Left colon (tissue), 2 donors: ENCODE measurements at places on chromosomes 1 and 21. TPM values are rescaled to one million over a fixed set of nuclear protein-coding genes. Genes with fewer than 3 reads are reported as not detected.
A peak's percentile ranks its signal among the peaks of the same experiment; 100 is the strongest.

The MAEL gene
- total RNA-seq = not detected

The LRRN2 gene
- total RNA-seq = 5.6 TPM

The FCGR1A gene
- 3.5 TPM for total RNA-seq

The ATP1A4 gene
- total RNA-seq = not detected

The SH2D1B gene
- total RNA-seq = 0.70 TPM

The SLC5A9 gene
- total RNA-seq = 5.7 TPM

The TPTE gene
- not detected for total RNA-seq

The C1orf141 gene
- total RNA-seq = not detected

The ROR1 gene
- 5.1 TPM for total RNA-seq

- no peak for DNase-seq
Observed at GRCh38 chr1:151811181-151811580, 6.0 kb upstream of the LINGO4 start.

- peak; percentile 14 for DNase-seq
Observed at GRCh38 chr1:228011721-228012311, 5.0 kb downstream of the WNT3A start.

DNA sequence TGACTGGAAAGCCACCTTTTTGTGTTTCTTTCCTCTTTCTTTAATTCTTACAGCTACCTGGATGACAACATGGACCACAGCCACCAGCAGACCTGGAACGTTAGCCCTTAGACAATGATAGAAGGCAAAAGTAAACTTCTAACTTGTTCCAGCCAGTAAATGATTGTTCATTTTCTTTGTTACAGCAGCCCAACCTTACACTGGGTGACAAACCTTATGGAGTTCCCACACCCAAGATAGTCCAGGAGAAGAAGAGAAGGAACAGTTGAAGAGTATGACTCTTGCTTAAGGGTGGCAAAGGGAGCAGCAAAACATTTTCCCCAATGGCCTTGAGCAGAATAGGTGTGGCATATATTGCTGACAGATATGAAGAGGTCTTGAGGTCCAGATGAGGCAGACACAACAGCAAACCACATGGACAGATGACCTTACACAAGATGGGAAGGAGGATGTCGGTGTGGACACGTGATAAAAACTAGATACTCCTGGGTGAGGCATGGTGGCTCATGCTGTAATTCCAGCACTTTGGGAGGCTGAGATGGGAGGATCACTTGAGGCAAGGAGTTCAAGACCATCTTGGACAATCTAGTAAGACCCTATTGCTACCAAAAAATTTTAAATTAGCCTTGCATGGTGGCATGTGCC lies 11.8 kb upstream of the FAM76A start:
- no peak for DNase-seq

- DNase-seq = no peak
Observed at GRCh38 chr21:28699596-28700259, 292.9 kb downstream of the LTN1 start.

GRCh38 chr21:15076730-15077129 lies 11.9 kb upstream of the NRIP1 start:
- no peak for DNase-seq

DNA sequence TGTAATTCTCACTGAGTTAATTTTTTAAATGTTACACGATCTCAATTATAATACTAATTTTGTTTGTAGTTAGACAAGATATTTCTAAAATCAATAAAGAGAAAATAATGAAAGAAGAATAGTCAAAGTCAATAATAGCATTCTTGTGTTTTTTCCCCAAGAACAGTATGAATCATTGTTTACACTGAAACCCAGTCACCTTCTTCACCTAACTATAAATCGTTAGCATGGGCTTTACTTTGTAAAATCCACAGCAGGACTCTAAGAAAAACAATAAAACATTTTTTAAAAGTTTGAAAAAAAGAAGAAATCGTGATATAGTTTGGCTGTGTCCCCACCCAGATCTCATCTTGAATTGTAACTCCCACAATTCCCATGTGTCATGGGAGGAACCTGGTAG lies 234.6 kb upstream of the LYPLAL1 start:
- DNase-seq = no peak

GRCh38 chr1:8554956-8555534 lies 237.1 kb downstream of the SLC45A1 start:
- DNase-seq = no peak

DNA sequence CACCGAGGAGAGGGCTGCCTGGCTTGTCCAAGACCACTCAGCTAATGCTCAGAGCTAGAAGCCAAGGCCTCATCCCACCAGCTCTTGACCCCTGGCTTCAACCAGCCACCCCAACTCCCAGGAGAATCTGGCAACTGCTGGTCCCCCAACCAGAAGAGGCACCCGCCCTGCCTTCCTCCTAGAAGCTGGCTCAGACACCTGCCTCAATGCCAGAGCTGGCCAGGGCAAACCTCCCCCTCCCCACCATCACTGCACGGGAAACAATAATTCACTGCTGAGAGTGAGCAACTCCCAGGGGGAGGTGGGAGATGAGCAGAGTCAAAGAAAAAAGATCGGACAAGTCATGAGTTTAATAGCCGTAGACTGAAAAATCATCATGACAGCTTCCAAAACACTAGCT lies 3.3 kb downstream of the CHD5 start:
- DNase-seq = no peak

DNA sequence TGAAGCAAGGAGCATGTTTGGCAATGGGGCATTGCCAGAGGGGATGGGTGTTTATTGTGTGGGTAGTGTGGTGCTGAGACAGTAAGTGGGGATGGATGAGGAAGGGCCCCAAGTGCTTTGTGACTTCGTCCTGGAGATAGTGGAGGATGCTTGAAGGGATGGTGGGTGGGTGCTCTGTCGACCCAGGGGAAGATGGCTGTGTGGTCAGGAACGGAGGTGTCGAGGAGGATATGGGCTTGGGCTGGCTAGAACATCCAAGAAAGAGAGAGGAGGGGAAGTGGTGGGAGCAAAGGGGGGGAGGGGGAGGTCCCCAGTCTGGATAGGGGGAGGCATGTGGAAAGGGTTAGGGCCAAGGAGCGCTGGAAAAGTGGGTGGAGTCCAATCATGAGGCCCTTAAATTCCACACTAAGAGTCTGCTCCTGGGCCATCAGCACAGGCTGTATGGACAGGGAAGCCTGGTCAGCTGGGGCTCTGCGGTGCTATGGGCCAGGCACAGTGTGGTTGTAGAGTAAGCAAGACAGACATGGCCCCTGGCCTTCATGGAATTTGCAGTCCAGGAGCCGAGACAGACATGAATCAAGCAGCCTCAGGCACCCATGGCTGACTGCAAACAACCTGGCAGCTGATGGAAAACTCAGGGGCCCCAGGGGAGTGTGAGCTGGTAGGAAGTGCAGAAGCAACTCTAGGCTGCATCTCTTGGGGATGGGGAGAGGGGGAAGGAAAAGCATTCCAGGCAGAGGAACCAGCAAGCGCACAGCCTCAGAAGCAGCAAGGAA lies 36.3 kb downstream of the EDN2 start:
- DNase-seq = no peak

DNA sequence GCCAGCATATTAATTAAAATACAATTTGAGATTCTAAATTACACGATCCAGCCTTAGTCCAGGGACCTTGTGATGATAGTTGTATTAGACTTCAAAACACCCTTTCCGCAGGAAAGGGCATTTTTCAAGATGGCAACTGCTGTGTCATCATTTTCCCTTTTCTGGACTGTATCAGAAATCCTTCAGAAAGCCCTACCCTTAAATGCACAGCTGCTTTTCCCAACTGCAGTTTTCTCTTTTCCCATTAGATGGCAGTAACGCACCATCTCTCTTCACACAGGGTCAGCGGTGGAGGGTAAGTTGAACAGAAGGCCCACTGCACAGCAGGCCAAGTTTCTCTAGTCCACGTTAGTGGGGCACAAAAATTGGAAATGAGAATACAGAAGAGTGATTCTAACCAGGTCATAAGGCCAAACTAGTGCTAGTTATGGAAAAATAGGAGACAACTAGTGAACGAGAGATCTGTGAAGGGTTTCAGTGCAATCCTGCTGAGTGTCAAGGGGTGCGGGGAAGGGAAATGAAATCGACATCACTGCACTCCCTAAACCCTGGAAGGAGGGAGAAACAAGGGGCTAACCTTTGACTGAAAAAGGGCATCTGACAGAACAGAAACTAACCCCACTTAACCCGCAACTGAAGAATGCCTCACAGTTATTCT lies 22.1 kb upstream of the TDRD10 start:
- no peak for DNase-seq

- peak; percentile 58 for DNase-seq
Observed at GRCh38 chr21:42535602-42536171, 22.0 kb downstream of the SLC37A1 start.

DNA sequence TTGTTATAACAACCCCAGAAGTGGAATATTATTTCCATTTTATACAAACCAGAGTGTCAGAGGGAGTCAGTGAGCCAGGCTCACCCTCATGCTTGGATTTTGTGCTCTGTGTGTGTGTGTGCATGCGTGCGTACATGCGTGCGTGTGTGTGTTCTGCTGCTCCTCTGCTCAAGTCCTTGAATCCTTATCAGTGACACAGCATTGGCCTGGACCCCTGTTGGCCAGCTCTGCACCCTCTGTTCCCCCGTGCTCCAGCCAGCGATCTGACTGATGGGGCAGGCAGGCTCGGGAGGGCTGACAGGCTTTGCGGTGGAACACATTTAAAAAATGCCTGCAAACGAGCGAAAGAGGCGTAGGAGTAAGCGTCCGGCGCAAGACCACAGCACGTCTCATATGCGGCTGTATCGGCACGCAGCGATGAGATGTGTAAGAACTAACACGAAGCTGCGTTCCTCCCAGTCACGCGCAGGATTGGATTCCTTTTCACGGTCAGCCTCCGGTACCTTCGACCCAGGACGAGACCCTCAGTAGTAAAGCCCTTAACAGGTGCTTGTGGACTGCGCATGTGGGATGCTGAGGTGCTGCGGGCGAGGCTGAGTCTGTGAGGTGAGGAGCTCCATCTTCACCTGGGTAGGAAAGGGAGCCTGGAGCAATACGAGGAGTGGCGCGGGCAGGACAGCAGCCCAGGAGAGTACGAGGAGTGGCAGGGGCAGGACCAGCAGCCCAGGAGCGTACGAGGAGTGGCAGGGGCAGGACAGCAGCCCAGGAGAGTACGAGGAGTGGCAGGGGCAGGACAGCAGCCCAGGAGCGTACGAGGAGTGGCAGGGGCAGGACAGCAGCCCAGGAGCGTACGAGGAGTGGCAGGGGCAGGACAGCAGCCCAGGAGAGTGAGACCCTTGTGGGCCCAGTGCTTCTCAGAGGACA lies 130.9 kb downstream of the GALNT2 start:
- peak; percentile 58 for DNase-seq

- peak; percentile 82 for DNase-seq
Observed at GRCh38 chr1:17596651-17597509, 57.4 kb downstream of the ARHGEF10L start.

DNA sequence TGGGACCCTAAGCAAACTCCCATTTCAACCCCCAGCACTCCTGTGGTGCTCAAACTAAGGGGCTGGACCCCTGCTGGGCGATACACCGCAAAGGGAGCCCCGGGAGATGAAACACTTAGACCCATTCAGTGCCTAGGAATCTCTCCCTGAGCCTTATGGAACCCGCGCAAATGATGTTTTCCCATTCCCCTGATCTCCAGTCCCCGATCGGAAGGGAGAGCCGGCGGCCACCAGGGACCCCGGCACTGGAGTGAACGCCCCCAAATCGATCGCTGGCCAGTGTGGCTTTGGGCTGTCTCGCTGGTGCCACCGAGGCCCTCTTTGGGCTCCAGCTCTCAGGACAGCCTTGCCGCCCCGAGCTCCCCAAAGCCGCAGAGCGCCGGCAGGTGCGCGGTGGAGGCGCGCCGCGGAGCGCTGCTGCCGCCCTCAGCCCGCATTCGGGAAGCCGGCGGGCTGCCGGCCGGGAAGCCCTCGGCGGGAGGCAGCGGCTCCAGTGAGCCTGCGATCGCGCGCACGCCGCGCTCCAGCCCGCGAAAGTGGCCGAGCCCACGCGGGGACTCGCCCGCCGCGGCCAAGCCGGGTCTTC lies 1.1 kb downstream of the PLXNA2 start:
- DNase-seq = peak; percentile 50

GRCh38 chr1:214472364-214472763 lies 79.0 kb downstream of the PTPN14 start:
- DNase-seq = no peak

DNA sequence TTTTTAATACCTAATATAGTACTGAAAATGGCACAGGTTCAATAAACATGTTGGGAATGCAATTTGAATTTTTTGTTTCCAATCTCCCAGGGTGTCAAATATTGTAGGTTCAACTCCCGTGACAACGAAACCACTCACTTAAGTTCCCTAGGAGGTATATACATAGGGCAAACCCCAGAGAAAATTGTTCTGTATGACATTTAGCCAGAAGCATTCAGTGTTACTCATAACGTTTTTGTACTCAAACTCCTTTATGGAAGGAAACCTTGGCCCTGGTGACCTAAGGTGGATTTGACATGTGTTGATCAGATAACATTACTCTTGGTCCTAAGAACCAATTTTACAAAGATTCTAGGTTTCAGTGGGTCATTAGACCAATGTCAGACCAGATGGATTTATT lies 110.6 kb downstream of the USP25 start:
- no peak for DNase-seq

DNA sequence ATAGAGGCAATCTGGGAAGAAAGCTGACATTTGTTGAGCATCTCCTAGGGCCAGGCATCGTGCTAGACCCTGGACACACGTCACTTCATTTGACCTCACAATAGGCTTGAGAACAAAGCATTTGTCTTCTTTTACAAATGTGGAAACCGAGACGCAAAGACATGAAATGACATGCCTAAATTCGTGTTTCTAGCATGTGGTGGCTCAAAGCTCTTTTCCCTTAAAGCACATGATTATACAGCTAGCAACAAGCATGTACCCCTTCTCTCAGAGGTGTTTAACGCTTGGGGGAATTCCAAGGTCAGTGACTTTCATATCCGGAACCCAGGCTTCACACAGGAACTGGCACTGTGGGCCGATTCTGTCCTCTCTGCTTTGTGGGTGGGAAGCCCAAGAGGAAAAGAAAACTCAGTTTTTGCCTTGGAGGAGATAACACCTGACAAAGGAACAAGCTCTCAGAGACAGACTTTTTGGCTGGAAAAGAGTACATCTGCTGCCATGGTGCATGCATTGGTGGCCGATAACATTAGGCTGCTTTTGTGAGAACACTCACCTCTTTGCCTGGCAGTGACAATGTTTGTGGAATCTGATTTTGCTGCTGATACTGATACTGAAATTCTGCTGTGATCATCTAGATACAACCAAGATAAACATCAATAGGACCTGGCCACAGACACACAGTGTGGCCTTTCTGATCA lies 15.4 kb upstream of the CD2 start:
- DNase-seq = no peak

DNA sequence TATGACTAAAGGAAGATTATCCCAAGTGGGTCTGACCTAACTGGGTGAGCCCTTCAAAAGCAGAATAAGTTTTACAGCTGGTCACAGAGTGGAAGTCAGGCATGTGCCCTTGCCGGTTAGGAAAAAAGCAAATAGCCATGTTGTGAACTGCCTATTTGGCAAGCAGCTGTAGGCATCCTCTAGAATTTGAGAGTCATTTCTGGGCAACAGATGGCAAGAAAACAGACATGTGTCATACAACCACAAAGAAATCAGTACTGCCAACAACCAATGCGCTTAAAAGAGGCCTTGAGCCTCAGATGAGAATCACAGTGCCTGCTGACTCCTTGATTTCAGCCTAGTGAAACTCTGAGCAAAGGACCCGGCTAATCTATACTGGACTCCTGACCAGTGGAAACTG lies 26.8 kb downstream of the LRRC53 start:
- no peak for DNase-seq
